ENCODE measurements at places on chromosomes 12 and 14.

GRCh38 chr12:128083132-128083729 lies 183.7 kb upstream of the TMEM132C start:
- no peak for DNase-seq

DNA sequence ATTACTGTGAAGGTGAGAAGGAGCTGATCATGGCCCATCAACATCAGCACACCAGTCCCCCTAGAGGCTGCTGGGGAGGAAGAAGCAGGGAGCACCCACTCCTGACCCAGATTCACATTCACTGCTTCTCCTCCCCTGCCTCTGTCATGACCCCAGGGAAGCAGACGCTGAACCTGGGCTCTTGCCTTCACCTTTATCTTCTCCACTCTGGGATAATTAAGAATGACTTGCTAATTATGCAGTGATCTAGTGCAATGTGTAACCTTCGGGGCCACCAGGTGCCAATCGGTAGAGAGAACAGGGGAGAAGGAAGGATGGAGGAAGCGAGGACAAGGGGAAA lies 44.4 kb upstream of the IQSEC3 start:
- DNase-seq: no peak

GRCh38 chr14:21014761-21015190 lies 10.1 kb downstream of the NDRG2 start:
- DNase-seq: peak; percentile 91

DNA sequence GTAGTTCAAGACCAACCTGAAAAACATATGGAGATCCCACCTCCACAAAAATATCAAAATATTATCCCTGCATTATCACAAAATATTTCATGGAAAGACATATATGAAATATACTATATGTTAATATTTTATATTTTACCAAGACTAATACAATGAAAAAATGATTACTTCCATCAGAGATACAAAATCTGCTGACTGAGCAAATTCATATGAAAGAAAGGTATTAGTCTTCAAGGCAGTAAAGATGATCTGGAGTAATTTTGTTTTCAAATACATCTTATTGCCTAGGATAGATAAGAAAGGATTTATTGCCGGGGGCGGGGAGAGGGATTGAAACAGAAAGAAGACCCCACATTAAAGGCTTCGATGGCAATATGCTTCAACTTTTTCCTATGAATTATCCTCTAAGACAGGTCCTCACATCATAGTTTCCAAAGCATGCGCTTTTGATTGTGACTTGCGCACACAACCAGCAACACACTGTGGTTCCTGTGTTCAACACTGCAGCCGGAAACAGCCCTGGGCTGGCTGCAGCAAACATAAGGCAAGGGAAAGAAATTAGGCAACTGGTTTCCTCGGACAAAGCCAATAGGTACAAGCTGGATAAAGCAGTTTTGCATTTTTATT lies 83.2 kb downstream of the SPPL3 start:
- DNase-seq: no peak

DNA sequence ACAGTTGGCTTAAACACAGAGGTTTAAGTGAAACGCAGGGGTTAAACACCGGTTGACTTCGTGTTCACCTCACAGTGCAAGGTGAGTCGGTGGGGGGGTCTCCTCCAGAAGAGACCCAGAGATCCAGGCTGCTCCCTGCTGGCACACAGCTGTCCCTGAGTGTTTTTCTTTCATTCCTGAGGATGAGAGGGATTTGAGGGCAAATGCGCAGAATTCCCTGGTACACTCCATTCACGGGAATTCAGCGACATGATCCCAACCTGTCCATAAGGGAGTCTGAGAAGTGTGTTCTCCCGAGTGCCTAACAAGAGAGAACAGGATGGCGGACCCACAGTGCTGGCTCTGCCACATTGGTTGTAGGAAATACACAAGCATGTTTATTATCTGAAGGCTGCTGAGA lies 107.2 kb upstream of the ESRRB start:
- no peak for DNase-seq

- DNase-seq: no peak
These were observed 17.1 kb downstream of the SLC35F4 start for GRCh38 chr14:57848786-57849185.

DNA sequence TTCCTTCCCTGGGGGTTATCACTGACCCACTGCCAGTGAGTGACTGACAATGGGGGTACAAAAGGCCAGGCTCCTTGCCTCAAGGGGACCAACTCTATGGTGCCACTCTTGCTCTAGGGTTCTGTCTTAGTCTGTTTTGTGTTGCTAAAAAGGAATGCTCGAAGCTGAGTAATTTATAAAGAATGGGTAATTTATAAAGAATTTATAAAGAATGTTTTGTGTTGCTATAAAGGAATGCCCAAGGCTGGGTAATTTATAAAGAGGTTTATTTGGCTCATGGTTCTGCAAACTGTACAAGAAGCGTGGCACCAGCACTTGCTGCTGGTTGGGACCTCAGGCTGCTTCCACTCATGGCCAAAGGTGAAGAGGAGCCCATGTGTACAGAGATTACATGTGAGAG lies 15.8 kb upstream of the RASSF8 start:
- no peak for DNase-seq

GRCh38 chr12:34244608-34245007 lies 222.3 kb downstream of the ALG10 start:
- DNase-seq: no peak

DNA sequence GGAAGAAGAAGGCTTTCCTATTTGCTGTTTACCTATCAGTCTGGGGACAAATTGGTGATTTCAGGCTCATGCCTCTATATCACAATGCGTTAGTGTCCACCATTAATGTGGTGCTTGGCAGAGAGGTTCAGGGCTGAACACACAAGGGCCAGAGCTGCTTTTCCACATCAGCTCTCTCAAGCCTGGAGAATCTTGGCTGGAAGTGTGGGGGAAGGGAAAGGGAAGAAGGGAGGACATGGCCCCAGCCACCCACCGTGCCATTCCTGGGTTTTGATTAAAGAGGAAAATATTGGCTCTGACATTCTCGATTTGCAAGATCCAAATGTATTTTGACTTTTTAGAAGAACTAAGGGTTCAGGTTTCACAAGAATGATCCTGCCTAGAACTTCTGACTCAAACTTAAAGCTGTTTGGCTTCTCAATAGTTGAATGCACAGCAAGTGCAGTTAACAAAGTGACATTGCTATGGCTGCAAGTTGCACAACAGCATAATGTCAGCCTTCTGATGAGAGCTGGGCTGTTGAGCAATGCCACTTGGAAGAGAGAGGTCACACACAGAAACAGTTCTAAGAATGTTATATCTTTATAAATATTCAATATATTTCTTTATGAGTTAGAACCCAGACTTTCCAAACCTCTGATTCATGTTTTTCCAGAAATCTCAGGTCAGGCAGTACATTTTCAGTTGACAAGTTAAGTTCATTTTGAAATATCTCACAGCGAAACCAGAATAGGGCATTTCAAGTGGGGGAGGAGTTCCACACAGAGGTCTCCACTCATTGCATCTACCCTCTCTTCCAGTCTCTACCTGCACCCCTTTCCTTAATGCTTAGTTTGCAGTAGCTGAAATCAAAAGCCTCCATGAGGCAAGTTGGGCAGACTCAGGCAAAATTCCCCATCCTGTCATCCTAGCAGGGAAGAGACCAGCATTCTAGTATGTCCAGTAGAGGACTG lies 25.3 kb downstream of the IGF1 start:
- DNase-seq: no peak

DNA sequence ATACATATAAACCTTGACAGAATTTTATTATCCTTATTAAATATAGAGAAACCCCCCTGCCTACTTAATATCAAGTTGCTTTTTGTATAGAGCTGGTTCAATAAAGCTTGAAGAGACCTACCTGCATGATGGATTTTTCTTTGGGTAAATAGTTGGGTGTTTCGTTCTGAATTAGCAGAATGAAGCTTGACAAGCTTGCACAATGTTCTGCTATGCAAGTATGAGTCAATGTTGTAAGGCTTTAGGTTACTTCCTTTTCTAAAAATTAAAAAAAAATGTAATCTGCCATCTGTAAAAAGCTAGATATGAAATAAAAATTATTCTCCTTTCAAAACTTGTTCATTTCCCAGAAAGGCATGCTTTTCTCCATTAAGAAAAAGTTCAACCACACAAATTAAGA lies 1662.6 kb upstream of the SEL1L start:
- no peak for DNase-seq

GRCh38 chr12:80264386-80264785 lies 165.0 kb downstream of the OTOGL start:
- DNase-seq: no peak

DNA sequence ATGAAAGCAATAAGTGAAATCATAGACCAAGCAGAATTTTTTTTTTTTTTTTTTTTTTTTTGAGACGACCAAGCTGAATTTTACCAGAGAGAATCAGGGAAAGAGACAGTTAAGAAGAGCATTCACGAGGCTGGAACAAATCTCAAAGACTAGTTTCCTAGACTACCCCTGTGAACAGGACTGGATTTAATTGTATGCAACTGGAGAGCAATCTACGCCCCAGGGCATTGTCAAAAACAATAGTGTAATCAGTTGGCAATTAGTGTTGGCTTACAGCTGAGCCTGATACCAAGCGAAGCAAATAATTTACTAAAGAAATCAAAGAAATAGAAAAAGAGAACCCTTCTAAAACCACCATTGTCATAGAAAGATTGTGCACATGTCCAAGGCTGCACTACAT lies 232.9 kb upstream of the CPNE8 start:
- no peak for DNase-seq

DNA sequence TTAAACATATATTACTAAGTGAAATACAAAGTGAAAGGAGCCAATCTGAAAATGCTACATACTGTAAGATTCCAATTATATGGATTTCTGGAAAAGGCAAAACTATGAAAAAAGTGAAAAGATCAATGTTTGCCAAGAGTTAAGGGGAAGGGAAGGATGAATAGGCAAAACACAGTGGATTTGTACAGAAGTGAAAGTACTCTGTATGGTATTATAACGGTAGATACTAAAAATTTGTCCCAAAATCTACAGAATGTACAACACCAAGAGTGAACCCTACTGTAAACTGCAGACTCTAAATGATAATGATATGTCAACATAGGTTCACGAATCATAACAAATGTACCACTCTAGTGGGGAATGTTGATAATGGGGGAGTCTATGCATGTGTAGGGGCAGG lies 17.8 kb downstream of the EEA1 start:
- DNase-seq: no peak

DNA sequence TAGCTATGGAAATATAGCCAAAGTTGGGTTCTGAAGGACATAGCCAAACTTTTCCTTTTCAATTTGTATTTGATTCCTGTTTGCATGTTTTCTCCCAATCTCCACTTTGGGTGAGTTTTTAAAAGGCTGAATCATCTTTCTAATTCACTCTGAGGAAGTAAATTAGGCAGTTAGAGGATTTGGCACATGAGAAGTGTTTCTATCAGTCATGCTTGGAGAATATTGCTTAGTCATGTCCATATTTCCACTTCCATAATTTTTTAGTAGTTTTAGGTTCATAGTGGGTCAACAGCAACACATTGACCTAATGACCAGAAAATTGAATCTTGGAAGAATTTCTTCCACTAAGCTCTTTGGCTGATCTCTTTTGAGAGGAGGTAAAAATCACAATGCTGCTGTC lies 21.8 kb downstream of the IRAK3 start:
- no peak for DNase-seq

GRCh38 chr12:58416236-58416635 lies 474.9 kb downstream of the ATP23 start:
- DNase-seq: no peak

GRCh38 chr12:41521872-41522379 lies 333.8 kb downstream of the PDZRN4 start:
- peak; percentile 35 for DNase-seq

All from right hindlimb (tissue), 1 donor.